Thoracic aorta endothelial cell (primary cell): ENCODE measurements at places on chromosomes 6 and 20. TPM values are rescaled to one million over a fixed set of nuclear protein-coding genes. Genes with fewer than 3 reads are reported as not detected.

The HUS1B gene
- 1.7 and 3.2 TPM in 2 replicates for total RNA-seq

The DYNLT1 gene
- total RNA-seq: 68.6 and 98.0 TPM in 2 replicates

The HLA-DPB1 gene
- total RNA-seq: 14.5 and 20.8 TPM in 2 replicates

The BLOC1S5 gene
- 23.2 and 23.8 TPM in 2 replicates for total RNA-seq

The ACTL10 gene
- 2.5 and 2.7 TPM in 2 replicates for total RNA-seq

The SOBP gene
- total RNA-seq: 3.7 and 6.0 TPM in 2 replicates

The EFCAB8 gene
- 0.43 TPM in 1 of 2 replicates, not detected in the other for total RNA-seq

The B3GAT2 gene
- 0.07 TPM in 1 of 2 replicates, not detected in the other for total RNA-seq

The NMBR gene
- not detected in 2 replicates for total RNA-seq
